ENCODE measurements at places on chromosomes 5 and 9. TPM values are rescaled to one million over a fixed set of nuclear protein-coding genes. Genes with fewer than 3 reads are reported as not detected.

DNA sequence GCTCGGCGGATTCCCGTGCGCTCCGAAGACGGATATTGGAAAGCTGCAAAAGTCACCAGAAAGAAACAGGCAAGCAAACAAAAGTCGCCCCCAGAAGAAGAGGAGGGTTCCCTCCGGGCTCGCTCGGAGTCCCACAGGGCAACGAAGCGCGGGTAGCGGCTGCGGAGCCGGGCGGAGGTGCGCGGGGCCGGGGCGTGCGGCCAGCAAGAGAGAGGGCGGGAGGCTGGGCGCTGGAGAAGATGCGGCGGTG is at the start of gene FBN2:
TSS of gene FBN2 (minus strand) at position 246 of the 250 bp plus-strand sequence. CDS start 642 bp downstream, outside the sequence.
- no peaks in the 10 kb centered on the region for H3K4me1 ChIP-seq
- no peaks in the 10 kb centered on the region for H3K36me3 ChIP-seq
- no peak within 1 kb of the TSS for H3K4me3 ChIP-seq
- no peak for DNase-seq
- H3K27me3 ChIP-seq, result peaks cover 35% of the 10 kb centered on the region
- H3K27ac ChIP-seq, result no peak within 1 kb of the TSS

DNA sequence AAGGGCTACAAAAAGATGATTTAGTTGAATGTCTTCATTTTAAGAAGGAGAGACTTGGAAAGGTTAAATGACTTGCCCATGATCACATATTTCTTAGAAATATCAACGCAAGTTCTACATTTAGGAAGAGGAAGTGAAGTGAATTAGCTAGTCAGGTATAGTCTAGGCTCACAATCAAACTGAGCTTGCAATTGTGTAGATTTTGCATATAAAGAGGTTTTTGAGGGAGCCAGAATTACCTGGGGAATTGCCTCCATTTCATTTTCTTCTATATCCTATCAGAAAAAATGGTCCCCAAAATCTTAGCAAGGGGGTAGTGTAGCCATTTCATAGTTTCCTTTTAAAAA is 71.3 kb downstream of the MFAP3 start:
- peaks cover 5% of the 10 kb centered on the region for H3K27me3 ChIP-seq
- no peaks in the 10 kb centered on the region for H3K36me3 ChIP-seq
- no peak overlapping the region for H3K4me3 ChIP-seq
- no peak for DNase-seq
- peaks cover 6% of the 10 kb centered on the region for H3K4me1 ChIP-seq
- no peak overlapping the region for H3K27ac ChIP-seq

- no peak overlapping the region for H3K4me3 ChIP-seq
- no peak for DNase-seq
- H3K36me3 ChIP-seq, result no peaks in the 10 kb centered on the region
- no peak overlapping the region for H3K27ac ChIP-seq
- H3K4me1 ChIP-seq, result no peaks in the 10 kb centered on the region
- no peaks in the 10 kb centered on the region for H3K27me3 ChIP-seq
These were observed 75.7 kb downstream of the IRX1 start for GRCh38 chr5:3671337-3671736.

GRCh38 chr9:129330711-129331492 is 152.8 kb upstream of the IER5L start:
- H3K36me3 ChIP-seq, result no peaks in the 10 kb centered on the region
- no peak for DNase-seq
- no peak overlapping the region for H3K4me3 ChIP-seq
- H3K27me3 ChIP-seq, result no peaks in the 10 kb centered on the region
- peaks cover 19% of the 10 kb centered on the region for H3K4me1 ChIP-seq
- no peak overlapping the region for H3K27ac ChIP-seq

- no peak overlapping the region for H3K4me3 ChIP-seq
- H3K27me3 ChIP-seq, result peaks cover 44% of the 10 kb centered on the region
- no peak overlapping the region for H3K27ac ChIP-seq
- no peaks in the 10 kb centered on the region for H3K36me3 ChIP-seq
- H3K4me1 ChIP-seq, result no peaks in the 10 kb centered on the region
- DNase-seq, result no peak
These were observed 597.3 kb upstream of the SGCD start for GRCh38 chr5:155729684-155730059.

DNA sequence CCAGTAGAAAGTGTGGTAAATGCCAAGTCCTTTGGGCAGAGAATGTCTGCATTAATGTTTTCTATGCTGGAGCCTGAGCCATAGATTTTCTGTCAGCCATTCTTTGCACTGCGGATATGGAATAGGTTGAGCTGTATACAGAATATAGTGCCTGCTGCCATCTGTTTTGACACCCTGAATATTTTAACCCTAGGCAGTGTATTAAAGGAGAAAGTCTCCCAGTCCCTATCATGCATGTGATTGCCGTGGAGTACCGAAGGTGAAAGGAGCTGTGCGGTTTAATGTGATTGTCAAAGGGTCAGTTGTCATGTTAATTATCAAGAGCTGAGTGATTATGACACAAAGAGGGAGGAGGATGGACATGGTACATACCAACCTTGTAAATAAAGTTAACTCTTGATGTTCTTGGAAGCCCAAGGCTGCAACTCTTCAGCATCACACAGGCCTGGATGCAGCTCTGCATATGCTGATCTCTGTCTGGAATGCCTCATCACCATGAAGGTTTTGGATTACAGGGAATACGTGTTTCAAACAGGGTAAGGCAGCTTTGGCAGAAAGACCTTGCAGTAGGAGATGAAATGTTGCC is 247.1 kb upstream of the ELAVL2 start:
- H3K27ac ChIP-seq, result no peak overlapping the region
- DNase-seq, result no peak
- no peaks in the 10 kb centered on the region for H3K36me3 ChIP-seq
- H3K4me3 ChIP-seq, result no peak overlapping the region

- peaks cover 6% of the 10 kb centered on the region for H3K36me3 ChIP-seq
- H3K27me3 ChIP-seq, result no peaks in the 10 kb centered on the region
- H3K4me1 ChIP-seq, result peaks cover 33% of the 10 kb centered on the region
- peak overlapping the region; percentile 68 for H3K27ac ChIP-seq
- no peak overlapping the region for H3K4me3 ChIP-seq
These were observed 8.1 kb downstream of the CD180 start for GRCh38 chr5:67188274-67189078.

DNA sequence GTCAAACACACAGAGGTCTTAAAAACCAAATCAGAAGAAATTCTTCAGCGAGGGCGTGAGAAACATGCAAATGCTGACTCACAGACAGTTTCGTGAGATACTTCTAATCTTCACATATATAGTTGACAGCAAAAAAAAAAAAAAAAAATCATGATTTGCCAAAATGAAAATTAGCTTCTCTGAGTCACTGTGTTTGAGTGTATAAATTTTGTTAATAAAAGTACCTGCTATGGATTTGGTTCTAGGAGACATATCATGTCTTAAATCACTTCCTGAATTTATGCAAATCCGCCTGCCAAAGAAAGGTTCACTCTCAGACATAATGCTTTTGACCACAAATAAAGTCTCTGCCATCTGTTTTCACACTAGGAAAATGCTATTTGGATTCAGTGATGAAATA is 114.3 kb downstream of the SLC1A3 start:
- peaks cover 19% of the 10 kb centered on the region for H3K4me1 ChIP-seq
- DNase-seq, result no peak
- peaks cover 3% of the 10 kb centered on the region for H3K36me3 ChIP-seq
- H3K27ac ChIP-seq, result no peak overlapping the region

- H3K36me3 ChIP-seq, result peaks cover 78% of the 10 kb centered on the region
- peaks cover 16% of the 10 kb centered on the region for H3K4me1 ChIP-seq
- H3K27ac ChIP-seq, result no peak overlapping the region
These were observed 21.7 kb downstream of the SLF1 start for GRCh38 chr5:94640176-94640575.

DNA sequence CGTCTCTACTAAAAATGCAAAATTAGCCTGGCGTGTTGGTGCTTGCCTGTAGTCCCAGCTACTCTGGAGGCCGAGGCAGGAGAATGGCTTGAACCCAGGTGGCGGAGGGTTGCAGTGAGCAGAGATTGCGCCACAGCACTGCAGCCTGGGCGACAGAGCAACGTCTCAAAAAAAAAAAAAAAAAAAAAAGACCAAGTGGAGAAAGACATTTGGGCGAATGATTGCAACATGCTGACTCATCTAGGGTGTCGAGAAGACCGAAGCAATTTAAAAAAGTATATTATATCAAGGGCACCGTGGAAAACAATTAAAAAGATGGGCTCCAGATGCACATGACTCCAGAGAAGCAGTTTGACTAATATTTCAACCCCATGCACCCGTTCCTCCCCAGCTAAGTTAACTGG is 9.2 kb downstream of the KLF4 start:
- no peak overlapping the region for H3K4me3 ChIP-seq
- no peak overlapping the region for H3K27ac ChIP-seq
- H3K36me3 ChIP-seq, result no peaks in the 10 kb centered on the region
- H3K27me3 ChIP-seq, result peaks cover 12% of the 10 kb centered on the region
- H3K4me1 ChIP-seq, result no peaks in the 10 kb centered on the region

DNA sequence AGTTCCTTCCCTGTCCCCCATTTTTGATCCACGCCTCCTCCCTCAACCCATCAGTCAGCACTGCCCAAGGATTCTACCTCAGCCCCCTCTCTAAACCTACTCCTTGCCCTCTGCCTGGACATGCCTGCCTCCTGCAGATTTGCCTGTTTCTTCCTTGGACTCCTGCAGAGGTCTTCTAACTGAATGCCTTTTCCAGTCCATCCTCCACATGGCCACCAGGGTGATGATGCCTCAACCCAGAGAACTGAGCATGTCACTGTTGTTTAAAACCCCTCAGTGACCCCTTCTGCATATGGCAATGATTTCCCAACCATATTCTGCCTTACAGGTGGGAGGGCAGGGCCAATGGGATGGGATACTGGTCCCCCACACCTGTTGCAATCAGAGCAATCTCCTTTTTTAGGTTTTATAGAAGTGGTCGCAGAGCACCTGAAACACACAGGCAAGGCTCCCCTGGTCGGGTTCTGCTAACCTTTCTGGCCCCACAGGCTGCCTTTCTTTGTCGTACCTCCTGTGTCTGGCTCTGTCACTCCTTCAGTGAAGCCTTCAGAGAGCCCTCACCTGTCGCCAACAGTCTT is 9.3 kb downstream of the PHYKPL start:
- no peak overlapping the region for H3K4me3 ChIP-seq
- H3K4me1 ChIP-seq, result peaks cover 6% of the 10 kb centered on the region
- no peaks in the 10 kb centered on the region for H3K27me3 ChIP-seq
- H3K36me3 ChIP-seq, result peaks cover 73% of the 10 kb centered on the region

GRCh38 chr9:127908660-127908926 is 8.2 kb downstream of the ST6GALNAC4 start:
- peaks cover 40% of the 10 kb centered on the region for H3K36me3 ChIP-seq
- no peaks in the 10 kb centered on the region for H3K27me3 ChIP-seq
- H3K4me3 ChIP-seq, result no peak overlapping the region
- peaks cover 47% of the 10 kb centered on the region for H3K4me1 ChIP-seq

GRCh38 chr5:106646106-106646505 is 1024.6 kb downstream of the EFNA5 start:
- H3K27ac ChIP-seq, result no peak overlapping the region
- no peak for DNase-seq
- H3K36me3 ChIP-seq, result no peaks in the 10 kb centered on the region
- no peaks in the 10 kb centered on the region for H3K27me3 ChIP-seq

DNA sequence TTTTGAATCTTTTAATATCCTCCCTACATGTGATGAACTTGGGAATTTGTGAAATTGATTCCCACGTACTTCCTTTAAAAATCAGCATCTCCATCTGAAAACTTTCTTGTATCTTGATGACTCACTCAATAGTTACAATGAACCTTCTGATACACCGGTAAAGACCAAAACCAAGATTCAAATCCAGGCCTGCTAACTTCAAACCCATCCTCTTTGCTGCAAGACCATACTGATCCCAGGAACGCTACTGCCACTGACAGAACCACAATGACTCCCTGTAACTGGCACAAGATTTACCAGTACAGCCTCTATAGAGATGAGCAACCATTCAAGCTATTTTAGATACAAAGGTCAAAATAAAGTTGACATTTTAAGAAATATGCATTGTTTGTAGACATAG is 332.9 kb downstream of the DNAH5 start:
- H3K4me1 ChIP-seq, result no peaks in the 10 kb centered on the region
- no peaks in the 10 kb centered on the region for H3K36me3 ChIP-seq
- no peak for DNase-seq
- H3K27ac ChIP-seq, result no peak overlapping the region
- no peak overlapping the region for H3K4me3 ChIP-seq

- no peak for DNase-seq
- no peaks in the 10 kb centered on the region for H3K36me3 ChIP-seq
- no peaks in the 10 kb centered on the region for H3K27me3 ChIP-seq
- no peak overlapping the region for H3K27ac ChIP-seq
These were observed 65.8 kb downstream of the ISL1 start for GRCh38 chr5:51449026-51449425.

GRCh38 chr5:74275171-74275992 is 365.1 kb downstream of the ENC1 start:
- no peaks in the 10 kb centered on the region for H3K4me1 ChIP-seq
- H3K27ac ChIP-seq, result no peak overlapping the region
- H3K4me3 ChIP-seq, result no peak overlapping the region
- no peak for DNase-seq
- H3K27me3 ChIP-seq, result peaks cover 22% of the 10 kb centered on the region
- H3K36me3 ChIP-seq, result no peaks in the 10 kb centered on the region

DNA sequence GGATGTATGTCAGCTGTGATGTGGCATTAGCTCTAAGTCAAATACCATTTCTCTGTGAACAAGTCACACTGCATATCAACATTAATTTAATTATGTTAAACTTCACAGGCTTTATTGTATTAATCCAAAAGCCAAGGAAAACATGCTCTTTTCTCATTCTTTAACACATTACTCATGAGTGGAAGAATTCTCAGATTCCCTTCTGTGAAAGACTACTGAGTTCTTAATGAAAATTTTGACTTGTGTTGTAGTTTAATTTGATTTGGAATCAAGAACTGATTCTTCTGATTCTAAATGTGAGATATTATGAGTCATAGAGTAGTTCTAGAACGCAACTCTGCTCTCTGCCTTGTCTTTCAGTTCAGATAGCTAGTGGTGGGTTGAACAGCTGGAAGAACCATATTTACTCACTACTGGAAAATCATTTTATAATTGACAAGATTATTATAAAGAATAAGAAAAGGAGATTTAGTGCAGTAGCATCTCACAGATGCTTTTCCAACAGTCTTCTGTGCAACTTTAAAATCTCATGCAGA is 90.6 kb downstream of the VCAN start:
- H3K36me3 ChIP-seq, result no peaks in the 10 kb centered on the region
- H3K4me3 ChIP-seq, result no peak overlapping the region
- H3K27me3 ChIP-seq, result peaks cover 18% of the 10 kb centered on the region
- no peaks in the 10 kb centered on the region for H3K4me1 ChIP-seq
- H3K27ac ChIP-seq, result no peak overlapping the region

MEIKIN gene
- total RNA-seq, result not detected

RECK gene
- 5.3 TPM for total RNA-seq

GFRA3 gene
- 0.32 TPM for total RNA-seq

LCN9 gene
- total RNA-seq, result not detected

LCN10 gene
- total RNA-seq, result 1.7 TPM
